NCI-H1930 (cell line): ENCODE measurements at places on chromosomes 3 and 15.

DNA sequence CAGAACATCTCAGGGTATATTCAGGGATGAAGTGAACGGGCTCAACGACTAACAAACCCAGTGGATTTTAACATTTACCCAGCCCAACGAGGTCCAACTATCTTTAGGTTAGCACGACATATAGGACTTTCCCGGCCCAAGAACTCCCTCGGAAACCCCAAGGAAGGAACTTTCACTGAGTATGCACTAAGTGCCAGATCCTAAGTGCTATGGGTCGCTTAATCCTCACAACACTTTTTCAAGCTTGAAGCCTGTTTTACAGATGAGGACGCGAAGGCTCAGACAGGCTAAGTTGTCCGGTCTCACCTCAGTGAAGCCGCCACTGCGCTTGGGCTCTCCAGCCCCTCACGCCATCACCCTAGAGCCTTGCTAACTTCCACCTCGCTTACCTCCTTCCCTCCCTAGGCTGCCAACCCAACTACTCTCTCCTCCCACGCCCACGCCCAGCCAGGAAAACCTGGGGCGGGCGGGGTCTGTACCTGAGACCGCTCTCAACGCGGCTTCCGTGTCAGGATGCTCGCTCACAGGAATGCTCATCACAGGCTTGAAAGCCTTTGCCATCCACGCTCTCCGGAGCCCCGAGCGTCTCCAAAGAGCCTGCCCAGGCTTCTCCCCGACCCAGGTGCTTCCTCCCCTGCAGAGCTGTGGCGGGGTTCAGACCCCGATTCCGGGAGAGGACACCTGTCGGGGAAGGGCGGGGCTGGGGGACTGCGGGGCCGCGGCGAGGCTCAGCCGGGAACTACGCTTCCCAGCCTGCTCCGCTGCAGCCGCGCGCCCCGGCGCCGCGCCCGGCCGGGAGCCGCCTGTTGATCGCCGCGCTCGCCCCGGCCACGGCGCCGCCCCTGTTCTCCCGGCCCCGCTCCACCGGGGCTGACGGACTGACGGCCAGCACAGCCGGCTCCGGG is at the start of gene TMOD2:
Gene TMOD2, plus strand, starts transcription at position 806 of the 905 bp plus-strand sequence. CDS start 14,845 bp downstream, outside the sequence.
- no peak for DNase-seq

DNA sequence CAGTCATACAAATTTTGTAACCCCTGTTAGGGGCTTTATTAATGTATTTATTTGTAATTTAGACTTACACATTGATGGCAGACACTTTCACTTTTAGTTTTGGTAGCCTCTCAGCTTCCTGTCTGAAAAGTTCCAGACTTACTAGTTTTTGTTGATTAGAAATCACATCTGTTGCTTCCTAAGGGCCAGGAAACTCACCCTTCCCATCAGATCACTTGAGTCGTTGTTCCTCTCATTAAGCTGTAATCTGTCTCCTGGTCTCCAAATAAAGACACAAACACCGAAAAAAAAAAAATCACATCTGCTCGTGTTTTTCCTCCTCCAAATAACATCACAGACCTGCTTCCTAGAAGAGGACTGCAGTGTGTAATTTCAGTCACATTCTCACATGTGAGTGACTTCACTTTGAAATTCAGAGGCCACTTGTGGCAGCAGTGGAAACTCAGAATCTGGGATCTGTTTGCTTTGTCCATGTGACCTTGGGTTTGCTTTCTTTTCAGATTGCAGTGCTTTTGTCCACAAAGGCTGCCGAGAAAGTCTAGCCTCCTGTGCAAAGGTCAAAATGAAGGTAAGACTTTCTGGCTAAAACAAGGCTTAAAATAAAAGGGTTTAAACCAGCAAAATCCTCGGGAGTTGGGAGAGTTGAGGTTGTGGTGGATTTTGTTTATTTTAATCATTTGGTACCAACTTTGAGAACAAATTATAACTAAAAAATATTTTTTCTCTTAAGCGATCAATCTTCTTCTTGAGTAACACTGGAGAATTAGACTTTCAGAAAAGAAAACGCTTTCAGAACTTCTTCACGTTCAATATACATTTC is 87.0 kb downstream of the KLHL25 start:
- no peak for DNase-seq

DNA sequence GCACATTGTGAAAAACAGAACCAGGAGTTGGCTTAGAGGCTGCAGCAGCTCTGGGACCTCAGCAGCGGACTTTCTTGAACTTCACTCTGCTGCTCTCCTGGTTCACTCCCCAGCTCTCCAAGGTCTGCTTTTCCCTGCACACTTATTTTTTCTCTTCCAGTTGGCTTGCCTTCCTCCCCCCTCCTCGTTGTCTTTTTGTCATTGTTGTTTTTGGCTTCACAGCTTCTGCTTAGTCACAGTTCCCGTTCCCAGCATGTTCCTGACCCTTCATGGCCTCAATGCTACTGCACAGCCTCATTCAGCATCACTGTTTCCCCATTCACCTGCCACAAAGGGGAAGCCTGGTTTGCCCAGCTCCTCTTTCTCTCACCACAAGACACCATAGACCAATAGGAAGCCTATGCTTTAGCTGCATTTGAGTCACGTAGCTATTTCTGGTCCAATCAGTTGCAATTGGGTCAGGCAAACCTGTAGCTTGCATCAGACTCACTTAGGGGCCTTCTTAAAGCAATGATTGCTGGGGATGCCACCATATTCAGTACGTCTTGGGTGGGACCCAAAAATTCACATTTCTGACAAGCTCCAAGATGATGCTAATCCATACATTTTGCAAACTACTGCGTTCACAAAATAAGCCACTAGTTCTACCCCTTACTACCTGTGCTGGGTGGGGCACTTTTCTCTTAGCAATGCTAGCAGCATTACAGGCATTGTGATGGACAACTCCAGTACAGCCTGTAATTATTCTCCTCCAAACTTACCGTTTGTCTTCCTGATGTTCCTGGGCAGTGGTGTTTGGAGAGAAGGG is 7.8 kb upstream of the SUMF1 start:
- no peak for DNase-seq

DNA sequence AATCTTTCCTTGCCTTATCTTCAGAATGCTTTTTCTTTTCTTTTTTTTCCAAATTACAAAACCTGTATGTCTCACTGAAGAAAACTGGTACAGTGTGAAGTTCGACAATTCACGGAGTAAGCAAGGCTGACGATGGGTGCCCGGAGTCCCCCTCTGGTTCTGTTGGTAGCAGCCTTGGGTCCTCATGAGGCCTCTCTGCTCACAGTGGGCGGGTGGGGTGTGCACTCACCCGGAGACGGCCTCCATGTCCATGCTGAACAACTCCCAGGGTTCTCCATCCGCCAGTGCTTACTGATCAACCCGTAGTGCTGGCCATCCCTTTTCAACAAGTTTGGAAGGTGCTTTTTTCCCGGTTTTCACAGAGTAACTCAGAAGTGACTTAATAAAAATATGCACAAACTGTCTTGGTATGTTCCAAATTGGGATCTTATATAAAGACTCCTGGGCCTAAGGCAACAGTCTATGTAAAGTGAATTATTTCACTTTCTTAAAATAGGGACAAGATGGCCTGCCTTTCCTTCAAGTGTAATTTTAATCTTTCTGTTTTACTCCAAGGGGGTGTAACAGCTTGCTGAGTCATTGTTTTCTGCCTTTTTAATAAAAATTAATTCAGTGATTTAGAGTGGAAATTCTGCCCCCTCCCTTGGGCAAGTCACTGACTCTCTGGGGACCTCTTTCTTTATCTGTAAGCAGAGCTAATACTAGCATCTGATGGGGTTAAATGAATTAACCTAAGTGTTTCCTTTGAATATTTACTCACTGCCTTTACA is 23.7 kb downstream of the LRRK1 start:
- no peak for DNase-seq

DNA sequence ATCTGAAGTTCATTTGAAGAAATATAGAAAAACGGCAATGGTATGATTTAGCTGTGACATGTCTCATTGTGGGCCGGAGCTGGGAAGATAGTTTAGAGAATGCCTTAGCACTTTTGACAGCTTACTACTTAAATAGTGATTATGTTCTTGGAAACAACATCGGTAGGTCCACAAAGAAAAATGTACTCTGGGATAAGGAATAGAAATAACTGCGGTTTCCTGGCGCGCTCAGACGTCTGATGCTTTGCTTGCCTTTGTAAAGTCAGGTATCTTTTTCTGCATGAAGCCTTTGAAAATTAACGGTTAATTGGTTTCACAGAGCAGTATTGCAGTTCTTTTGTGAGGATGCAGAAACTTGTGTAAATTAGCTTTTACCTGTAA is 1.4 kb downstream of the USP3 start:
- DNase-seq: no peak

GRCh38 chr15:70789213-70789612 is 25.9 kb upstream of the UACA start:
- DNase-seq: no peak

GRCh38 chr3:42673082-42673481 is 12.3 kb upstream of the KLHL40 start:
- DNase-seq: no peak

DNA sequence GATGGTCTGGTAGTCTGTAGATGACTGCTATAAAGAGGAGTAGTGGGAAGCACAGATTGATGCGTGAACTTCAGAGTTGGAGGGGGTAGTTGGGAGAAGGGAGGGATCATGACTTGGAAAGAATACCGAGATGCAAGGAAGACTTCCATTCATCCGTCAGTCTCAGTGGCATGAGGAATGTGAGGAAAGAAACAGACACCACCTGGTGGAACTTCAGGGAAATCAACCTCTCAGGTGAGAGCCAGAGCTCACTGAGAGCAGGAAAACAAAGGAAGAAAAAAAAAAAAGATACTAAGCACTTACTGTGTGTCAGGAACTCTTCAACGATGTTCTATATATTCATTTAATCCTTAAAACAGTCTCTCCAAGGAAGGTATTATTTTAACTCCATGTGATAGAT is 172.4 kb downstream of the OXSM start:
- DNase-seq: no peak

- no peak for DNase-seq
Measured at GRCh38 chr15:71687902-71688508, 122.3 kb upstream of the NR2E3 start.

GRCh38 chr3:12959838-12960378 is 113.3 kb downstream of the IQSEC1 start:
- DNase-seq: no peak

DNA sequence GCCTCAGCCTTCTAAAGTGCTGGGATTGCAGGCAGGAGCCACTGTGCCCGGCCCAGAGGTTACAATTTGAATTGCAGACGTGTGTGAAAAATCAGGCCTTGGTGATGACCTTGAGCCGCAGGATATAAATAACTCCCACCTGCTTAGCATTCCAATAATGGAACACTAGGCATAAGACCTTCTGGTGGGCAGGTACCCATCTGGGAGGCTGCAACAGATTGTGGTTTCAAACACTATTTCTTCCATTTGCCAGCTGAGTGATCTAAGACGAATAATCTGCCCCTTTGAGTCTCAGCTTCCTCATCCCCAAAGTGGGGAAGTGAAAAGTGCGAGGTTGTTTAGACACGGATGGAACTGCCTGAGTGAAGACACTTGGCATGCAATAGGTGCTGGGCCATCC is 47.7 kb upstream of the HERC1 start:
- no peak for DNase-seq

- no peak for DNase-seq
Measured at GRCh38 chr3:165446555-165446954, 250.4 kb upstream of the SLITRK3 start.

GRCh38 chr15:37973856-37974255 is 39.4 kb downstream of the TMCO5A start:
- DNase-seq: no peak

DNA sequence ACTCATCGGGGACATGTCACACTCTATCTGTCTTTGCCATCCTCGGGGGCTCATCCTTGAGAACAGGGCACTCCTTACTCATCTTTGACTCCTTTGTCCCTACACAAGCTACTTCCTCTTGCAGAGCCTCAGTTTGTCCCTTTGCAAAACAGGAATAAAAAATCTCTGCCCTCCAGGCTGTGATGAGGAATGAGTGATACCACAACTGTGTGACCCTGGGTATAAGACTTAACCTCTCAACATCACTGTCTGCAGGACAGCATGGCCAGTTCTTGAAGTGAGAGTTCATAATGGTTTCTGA is 48.5 kb downstream of the IQSEC1 start:
- DNase-seq: no peak

- no peak for DNase-seq
Measured at GRCh38 chr15:41233367-41233771, 2.3 kb downstream of the CHP1 start.

GRCh38 chr15:94584833-94585244 is 353.5 kb downstream of the MCTP2 start:
- no peak for DNase-seq
